ENCODE measurements at places on chromosomes 11 and 22. TPM values are rescaled to one million over a fixed set of nuclear protein-coding genes. Genes with fewer than 3 reads are reported as not detected.

GRCh38 chr11:45803971-45804760 is 783 bp upstream of the SLC35C1 start:
- DNase-seq: peak; percentile 82

GRCh38 chr11:102794382-102794781 is 3.6 kb downstream of the MMP1 start:
- no peak for DNase-seq

DNA sequence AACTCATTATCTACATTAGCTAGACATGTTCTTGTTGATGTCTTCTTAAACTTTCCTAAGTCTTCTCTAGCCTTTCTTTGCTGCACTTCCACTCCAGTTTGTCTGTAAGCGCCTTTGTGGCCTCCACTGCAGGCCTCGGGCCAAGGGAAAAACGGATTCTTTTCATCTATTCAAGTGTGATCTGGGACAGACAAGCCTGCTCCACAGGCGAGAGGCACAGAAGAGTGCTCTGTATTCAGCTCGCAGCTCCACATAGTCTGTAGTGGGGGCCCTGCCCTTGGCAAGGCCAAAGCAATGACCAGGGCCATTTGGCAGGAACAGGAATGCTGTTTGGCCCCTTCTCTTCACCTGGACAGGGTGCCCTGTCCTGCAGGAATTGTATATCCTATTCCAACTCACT is 84.1 kb upstream of the BARX2 start:
- no peak for DNase-seq

DNA sequence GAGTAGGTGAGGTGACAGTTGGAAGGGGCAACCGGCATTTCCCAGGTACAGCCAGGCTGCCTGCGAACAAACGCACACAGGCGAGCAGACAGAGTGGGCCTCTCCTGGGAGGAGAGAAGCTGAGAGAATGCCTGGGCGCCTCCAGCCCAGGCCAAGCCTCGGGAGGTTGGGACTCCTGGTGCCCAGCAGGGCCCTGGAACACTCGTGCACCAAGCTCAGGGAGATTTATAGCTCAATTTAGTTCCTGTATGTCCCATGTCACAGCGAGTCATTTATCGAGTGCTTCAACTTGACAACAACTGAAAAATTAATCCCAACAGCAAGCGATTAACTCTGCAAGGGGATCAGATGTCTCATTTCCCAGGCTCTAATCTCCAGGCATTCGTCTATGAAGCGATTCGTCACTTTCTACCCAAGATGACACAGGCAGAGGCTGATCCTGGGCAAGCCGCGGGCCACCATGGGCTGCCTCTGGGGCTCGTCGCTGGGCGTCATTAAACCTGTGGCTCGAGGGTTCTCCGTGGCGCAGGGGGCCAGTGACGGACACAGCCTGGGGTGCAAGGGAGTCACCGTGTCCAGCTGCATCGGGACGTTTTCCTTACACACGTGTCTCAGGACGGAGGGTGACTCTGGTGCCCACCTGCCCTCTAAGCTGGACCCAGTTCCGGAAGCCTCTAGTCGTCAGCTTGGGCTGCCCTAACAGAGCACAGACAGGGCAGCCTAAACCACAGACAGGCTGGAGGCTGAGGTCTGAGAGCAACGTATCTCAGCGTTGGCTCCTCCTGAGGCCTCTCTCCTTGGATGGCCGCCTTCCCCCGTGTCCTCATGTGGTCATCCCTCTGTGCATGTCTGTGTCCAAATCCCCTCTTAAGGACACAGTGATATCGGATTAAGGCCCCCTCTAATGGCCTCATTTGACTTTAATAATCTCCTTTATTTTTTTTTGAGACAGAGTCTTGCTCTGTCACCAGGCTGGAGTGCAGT is 154.1 kb downstream of the CTTN start:
- DNase-seq: no peak

DNA sequence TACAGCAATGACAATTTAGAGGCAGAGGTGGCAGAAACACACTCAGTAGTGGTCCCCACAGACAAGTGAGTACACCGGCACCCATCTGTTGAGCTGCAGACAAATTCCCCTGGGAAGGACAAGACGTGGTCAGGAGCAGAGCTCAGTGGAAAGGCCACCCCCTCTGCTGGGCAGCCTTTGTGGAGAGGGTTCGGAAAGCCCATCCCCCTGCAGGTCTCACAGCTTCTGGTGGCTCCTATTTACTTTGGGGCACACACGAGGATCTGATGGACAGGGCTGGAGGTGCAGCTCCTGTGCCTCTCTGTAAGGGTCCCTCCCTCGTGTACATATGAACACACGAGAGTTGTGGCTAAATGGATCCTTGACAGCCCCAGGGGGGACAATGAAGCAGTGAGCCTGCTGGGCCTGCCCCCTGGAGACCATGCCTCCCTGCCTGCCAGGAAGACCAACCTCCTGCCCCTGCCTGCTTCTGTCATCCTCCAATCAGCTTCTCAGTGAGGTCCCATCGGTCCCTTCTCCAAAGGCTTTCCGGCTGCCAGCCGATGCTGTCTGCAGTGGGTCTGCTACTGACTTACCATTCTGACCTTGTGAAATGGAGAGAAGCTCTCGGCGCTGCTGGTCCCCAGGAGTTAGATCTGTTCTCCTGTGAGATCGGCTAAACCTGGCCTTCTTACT is 161.5 kb downstream of the CACNA1I start:
- DNase-seq: no peak

- DNase-seq: no peak
These were observed 247 bp upstream of the PLAAT5 start for GRCh38 chr11:63491240-63491587.

- peak; percentile 31 for DNase-seq
These were observed 68.9 kb downstream of the ZBTB16 start for GRCh38 chr11:114128399-114128798.

GRCh38 chr11:103703437-103703836 is 333.0 kb upstream of the DDI1 start:
- no peak for DNase-seq

DNA sequence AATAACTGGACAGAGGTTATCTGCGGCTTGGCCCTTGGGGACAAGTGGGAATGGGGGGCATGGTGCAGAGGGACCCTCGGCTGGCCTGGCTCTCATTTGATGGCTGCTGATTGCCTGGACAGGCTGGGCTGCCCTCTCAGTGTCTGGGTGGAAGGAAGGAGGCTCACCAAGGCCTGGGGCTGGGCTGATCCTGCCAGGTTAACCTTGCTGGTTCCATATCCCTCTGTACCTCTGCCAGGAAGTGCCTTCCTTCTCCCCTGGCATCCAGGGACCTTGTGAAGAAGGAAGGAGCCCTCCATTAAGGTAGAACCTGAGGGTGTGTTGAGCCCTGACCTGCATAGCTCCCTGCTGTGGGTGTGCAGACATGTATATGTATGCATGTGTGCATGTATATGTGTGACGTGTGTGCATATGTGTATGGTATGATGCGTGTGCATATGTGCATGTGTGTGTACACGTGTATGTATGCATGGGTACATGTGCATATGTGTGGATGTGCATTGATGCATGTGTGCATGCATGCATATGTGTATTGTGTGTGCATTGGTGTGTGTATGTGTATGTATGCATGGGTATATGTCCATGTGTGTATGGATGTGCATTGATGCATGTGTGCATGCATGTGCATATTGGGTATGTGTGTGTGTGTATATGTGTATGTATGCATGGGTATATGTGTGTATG is 433.9 kb downstream of the TBC1D22A start:
- no peak for DNase-seq

KRTAP5-2 gene
- not detected for total RNA-seq

PLCB3 gene
- 39.2 TPM for total RNA-seq

ENTHD1 gene
- not detected for total RNA-seq

HTR3B gene
- not detected for total RNA-seq

CD6 gene
- total RNA-seq: 0.40 TPM

MMP8 gene
- not detected for total RNA-seq

MADD gene
- 39.0 TPM for total RNA-seq

IL10RA gene
- total RNA-seq: 5.3 TPM
